H54 (cell line): ENCODE measurements at places on chromosomes 3 and 15.

DNA sequence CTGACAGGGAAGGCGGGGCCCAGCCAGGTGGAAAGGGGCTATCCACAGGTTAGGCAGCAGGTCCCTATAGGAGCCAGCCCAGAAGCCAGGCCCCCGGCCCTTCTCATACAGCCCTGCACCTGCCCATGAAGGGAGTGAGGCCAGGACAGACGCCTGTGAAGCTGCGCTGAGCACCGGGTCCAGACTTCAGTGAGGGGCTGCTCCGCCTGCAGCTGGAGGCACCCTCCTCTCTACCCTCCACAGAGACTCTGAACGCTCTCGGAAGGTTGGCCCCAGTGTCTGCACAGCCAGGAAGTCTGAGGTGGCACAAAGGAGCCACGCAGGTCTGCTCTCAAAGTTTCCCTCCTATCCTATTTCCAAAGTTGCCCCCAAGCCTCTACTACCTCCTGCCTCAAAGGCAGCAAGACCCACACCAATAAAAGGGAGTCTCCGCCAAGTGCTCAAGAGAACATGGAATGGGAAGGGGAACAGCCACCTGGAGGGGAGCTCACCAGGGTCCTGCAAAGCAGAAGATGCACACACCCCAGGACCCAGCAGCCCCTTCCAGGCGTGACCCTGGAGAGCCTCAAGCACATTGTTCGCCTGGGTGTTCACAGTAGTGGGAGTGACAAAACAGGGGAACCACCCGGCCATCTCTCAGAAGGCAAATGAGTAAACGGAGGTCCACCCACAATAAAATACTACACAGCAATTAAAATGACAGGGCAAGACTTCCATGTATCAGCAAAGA lies 19.5 kb downstream of the XXYLT1 start:
- DNase-seq, result no peak

DNA sequence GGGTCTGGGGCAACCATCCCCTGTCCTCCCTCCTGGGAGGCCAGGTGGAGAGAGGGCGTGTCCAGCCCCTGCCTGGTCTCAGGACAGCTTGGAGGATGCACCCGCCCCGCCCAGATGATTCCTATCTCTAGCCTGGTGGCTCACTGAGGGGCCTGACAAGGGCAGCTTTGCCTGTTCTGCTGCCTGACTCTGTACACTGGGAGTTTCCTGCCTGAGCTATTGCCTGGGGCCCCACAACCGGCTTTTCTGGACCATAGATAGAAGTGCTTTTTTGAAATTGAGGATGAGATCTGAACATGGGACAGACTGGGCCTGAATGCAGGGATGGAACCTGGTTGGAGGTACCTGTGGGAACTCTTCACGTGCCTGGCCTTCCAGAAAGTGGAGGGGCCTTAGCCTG lies 751 bp upstream of the PLA2G4E start:
- no peak for DNase-seq

DNA sequence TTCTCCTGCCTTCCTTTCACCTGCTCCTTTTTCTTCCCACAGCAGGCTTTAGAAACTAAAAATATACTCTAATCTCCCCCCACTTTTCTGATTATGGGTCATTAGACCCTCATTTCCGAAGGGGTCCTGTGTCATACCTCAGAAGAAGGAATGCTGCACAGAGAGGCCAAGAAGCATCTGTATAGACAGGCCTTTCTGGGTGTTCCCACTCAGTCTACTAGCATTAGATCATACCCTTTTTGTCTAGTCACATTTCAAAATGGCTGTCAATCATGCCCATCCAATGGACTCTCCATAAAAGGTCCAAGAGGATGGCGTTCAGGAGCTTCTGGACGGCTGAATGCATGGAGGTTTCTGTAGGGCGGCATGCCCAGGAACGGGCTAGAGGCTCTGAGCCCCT lies 192.2 kb downstream of the SUCLG2 start:
- no peak for DNase-seq

DNA sequence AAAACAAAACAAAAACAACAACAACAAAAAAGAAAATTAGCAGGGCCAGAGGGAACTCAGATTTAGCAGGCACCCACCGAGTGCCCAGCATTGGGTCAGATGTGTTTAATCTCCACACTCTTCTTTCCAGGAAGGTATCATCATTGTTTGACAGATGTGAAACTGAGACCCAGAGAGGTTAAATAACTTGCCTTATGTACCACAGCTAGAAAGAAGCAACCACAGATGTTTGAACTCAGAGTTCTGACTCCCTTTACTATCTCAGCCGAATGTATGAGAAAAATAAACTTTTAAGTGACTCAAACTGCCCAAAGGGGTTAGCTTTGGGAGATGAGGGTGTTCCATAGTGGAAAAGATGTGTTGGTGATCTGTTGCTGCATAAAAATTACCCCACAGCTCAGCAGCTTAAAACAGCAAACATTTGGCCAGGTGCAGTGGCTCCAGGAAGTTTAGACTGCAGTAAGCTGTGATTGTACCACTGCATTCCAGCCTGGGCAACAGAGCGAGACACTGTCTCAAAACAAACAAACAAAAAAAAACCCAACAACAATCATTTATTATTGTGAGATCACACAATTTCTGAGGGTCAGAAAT lies 4.5 kb upstream of the RPP25 start:
- DNase-seq, result no peak

GRCh38 chr15:77347197-77347596 lies 72.7 kb downstream of the PEAK1 start:
- no peak for DNase-seq

- no peak for DNase-seq
These were observed 344.6 kb upstream of the UBE2E2 start for GRCh38 chr3:22858486-22858885.

- DNase-seq, result peak; percentile 42
These were observed 365.5 kb downstream of the SHQ1 start for GRCh38 chr3:72482589-72483321.

- DNase-seq, result no peak
These were observed 26.1 kb upstream of the ZCWPW2 start for GRCh38 chr3:28322464-28322863.

GRCh38 chr15:75178938-75179745 lies 22.5 kb upstream of the C15orf39 start:
- no peak for DNase-seq

GRCh38 chr15:42719043-42719442 lies 17.9 kb downstream of the CDAN1 start:
- no peak for DNase-seq

DNA sequence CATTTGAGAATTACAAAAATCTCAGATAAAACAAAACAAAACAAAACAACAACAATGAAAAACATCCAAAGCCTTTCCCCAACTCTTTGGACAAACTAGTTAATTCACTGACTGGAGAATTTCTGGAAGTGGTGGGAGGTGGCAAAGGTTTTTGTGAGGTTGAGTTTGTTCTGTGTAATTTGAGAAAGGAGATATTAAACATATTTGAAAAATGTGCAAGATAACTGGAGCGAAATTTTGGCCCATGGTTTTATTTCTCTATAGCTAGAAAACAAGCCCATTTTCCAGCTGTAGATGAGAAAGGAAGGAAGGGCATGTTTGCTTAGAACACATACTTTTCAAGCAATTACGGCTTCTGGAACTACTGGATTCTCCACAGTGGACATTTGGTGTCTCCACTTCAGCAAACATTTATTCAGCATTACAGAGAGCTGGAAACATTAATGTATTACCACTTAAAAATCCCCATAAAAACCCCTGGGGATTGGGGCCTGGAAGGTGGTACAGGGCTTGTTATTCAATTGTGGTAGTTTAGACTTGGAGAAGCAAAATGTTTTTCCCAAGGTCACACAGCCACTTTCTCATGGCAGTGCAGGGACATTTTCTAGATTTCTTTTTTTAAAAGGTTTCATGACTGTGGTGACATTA lies 135.8 kb downstream of the THSD4 start:
- DNase-seq, result no peak

GRCh38 chr3:168596175-168596823 lies 500.6 kb upstream of the GOLIM4 start:
- no peak for DNase-seq

DNA sequence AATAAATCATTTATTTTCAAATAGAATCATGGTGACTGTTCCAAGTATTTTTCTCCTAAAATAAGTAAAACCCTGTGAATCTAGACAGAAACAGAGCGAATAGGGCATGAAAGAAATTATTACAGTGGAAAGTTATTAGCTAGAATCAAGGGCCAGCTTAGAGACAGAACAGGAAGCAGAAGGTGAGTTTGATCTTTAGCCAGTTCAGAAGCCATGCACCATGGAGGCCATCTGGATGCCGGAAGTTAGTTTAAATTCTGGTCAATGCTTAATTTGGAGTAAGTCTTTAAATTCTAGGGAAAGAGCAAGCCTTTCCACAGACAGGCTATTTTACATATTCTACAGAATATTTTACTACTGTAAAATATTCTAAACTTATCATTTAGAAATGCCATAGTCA lies 574.8 kb downstream of the CADM2 start:
- no peak for DNase-seq

GRCh38 chr3:58037141-58037910 lies 29.1 kb downstream of the FLNB start:
- DNase-seq, result no peak

DNA sequence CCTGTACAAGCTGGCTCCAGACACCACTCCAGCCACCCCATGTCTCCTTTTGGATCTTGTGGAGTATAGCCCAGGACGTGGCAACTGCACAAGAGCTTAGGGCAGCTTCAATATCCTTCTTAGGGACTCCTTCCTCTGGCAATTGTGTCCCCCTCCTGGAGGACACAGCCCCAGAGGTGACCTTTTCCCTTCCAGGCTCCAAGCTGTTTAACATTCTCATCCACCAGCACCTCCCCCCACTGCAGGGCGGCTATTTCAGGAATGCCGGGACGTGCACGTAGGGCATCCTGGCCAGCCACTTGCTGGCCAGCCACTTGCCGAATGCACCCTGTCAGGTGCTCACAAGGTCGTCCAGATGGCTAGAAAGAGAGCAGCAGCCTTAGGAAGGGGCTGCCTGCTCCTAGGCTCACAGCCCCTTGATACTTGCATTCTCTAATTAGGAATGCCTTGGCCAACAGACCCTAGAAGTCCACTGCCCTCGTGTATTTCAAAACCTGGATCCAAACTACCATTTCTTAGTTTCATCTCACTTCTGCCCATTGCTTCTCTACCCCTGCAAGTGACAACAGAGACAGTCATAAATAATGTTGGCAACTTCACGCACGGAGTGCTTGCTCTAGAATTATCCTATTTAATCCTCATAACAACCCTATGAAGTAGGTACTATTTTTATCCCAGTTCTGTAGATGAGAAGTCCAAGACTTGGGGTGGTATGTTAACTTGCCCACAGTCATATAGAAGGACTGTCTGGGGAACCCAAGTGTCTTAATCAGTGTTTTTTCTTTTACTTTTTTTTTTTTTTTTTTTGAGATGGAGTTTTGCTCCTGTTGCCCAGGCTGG lies 24.5 kb upstream of the IDH2 start:
- DNase-seq, result no peak

GRCh38 chr3:197951392-197951990 lies 1.5 kb downstream of the RPL35A start:
- DNase-seq, result no peak

DNA sequence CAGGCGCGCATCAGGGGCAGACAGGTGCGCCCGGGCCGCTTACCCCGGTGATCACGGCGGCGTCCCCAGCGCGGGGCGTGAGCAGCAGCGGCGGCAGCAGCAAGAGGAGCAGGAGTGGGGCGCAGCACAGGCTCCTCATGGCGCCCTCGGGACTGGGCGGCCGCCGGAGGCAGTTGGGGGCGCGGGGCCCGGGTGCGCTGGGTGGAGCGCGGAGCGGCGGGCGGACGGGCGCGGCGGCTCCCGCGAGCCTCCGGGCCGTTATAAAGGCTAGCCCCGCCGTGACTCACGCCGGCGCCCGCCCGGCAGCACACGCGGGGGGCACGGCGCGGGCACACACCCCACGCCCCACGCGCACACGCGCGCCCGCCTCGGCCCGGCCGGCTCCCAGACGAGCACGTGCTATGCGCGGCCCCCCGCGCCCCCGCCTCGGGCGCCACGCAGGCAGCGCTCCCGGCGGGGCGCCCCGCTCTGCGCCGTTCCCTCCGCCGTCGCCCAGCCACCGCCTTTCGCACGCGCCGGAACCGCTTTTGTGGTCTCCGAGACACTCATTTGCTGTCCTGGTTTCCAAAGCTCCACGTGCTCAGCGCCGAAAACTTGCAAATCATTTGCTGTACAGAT lies at the start of gene PROK2:
TSS of gene PROK2 (minus strand) at position 235 of the 618 bp plus-strand sequence. CDS start at position 139, 96 bp downstream.
- DNase-seq, result no peak

GRCh38 chr15:33114374-33114717 lies 80.2 kb downstream of the FMN1 start:
- no peak for DNase-seq

DNA sequence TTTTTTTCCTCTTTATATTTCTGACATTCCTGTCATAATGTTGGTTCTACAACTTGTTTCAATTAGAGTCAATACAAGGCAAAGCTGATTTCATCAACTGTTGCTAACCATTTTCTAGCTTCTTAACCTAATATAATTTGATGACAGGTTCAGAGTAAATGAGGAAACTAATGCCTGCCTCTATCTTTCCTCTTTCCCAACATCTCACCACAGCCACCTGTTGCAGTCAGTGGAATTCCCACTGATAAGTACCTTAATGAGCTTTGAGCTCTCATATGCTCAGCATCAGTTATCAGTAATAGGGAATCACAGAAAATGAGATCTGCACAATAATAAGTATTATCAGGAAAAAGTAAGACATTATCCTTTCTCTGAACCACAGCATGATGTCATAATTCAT lies 241.9 kb downstream of the MEIS2 start:
- DNase-seq, result no peak

DNA sequence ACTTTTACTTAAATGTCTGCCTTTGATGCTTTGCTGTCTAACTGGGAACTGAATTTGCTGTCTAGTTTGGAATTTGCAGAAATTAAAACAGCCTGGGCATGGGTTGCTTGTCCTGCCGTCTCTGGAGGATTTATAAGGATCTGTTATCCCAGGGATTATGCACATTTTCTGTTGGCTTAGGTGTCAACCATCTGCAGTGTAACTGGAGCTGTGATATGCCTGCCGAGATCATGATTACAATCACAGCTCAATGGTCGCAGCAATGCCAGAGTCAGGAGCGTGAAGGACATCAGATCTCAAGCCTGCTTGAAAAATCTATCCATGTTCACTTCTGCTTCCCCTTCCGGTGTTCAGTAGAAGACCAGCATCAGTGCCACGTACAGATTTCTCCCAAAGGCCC lies 41.8 kb upstream of the SETMAR start:
- DNase-seq, result no peak

- DNase-seq, result no peak
These were observed 40.3 kb downstream of the MBNL1 start for GRCh38 chr3:152309031-152309430.

DNA sequence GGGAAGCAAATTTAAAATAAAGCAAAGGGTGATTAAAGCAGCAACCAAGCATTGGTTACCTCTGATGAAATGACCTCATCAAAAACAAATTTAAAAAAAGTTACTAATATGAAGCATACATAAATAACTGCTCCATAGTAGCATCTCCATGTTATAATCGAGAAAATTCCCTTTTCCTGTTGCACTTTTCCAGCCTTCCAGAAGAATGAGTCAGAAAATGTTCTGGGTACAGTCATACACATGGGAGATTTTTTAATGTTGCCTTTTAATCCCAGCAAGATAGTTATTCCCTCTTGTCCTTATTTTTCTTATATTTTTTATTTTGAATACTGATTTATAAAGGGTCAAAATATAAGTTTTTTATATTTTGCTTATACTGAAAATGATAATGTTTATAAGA lies 2.6 kb upstream of the TMCO5A start:
- DNase-seq, result peak; percentile 1

- DNase-seq, result peak; percentile 87
These were observed 78.6 kb downstream of the ABHD5 start for GRCh38 chr3:43769097-43769884.
